ENCODE measurements at places on chromosomes 5 and 9.

DNA sequence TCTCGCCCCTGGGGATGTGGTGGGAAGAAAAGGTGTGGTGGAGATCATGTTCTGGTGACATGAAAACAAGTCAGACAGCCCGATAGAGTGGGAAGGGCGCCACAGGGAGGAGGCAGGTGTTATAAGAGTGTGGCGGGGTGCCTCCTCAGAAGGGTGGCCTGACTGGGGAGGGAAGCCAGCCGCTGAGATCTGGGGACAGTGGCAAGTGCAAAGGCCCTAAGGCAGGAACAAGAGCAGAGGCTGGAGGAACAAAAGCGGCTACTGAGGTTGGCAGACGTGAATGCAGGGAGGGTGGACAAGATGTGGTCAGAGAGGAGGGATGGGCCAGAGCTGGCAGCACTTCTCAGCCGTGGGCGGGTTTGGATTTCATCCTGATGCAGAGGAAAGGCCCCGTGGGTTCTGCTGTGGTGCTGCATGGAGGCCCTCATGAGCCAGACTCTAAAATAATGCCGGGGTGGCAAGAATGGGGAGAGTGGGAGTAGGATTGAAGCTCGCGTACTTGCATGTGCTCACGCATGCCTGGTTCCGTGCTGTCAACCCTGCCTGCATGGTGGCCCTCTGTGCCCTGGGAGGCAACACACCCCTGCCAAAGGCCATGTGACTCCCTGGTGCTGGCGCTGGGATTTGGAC lies 89.2 kb downstream of the MVB12B start:
- DNase-seq, result no peak

DNA sequence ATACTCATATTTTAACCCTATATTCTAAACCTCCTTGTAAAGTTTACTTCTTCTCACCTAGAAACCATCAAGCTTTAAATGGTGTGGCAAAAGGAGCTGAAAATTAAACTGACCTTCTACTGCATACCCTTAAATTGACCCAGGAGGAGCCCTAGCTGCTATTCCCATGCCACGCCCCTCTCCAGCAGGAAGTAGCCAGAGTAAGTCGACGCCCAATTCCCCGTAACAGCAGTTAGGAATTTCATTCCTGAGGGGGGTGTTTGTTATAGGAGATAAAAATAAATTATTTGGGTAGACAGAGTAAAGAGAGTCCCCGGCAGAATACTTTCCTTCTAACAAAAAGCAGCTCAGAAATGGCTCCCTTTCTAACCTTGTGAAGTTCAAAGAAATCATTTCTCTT lies 111.8 kb upstream of the FAM174A start:
- no peak for DNase-seq

GRCh38 chr5:180302256-180302655 lies 10.4 kb upstream of the MAPK9 start:
- no peak for DNase-seq

DNA sequence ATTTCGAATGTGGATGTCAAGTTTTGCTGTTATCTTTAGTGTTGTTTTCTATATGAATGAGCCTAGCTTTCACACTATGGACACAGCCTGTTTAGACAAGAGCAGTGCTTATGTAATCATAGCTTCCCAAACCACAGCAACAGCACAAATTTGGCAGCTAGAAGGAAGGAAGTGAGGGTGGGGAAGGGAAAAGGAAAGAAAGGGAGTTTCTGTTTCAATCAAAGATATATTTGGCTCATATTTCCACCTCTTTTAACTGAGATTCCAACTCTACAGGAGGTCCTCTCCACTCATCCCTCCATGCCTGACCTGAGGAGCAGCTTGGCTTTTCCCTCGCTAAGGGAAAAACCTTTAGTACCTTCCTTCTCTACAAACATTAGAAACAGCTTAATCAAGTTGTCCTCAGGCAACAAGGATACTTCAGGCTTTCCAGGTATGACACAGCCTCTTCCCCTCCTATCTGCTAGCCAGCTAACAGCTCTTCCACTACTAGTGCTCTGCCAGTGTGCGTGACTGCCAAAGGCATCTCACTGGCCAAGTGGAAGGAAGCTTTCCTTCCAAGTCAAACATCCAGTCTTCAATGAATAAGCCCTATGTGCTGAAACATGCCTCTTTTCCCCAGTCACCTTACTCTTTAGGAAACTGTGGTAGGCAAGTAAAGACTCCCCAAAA lies 268.6 kb upstream of the PTGER4 start:
- DNase-seq, result no peak

DNA sequence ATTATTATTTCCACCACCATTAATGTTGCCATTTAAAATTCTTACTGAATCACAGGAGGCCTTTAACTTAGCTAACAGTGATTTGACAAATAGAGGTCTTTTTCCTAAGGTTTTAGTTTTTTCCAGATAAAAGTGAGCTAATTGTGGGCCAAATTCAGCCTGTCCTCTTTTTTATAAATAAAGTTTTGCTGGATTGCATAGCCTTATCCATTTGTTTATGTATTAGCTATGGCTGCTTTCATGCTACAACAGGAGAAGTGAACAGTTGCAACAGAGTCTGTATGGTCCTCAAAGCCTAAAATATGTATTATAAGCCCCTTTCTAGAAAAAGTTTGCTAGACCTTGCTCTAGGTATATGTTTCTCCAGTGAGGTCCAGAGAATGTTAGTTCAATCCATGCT lies 172.4 kb downstream of the GDNF start:
- DNase-seq, result no peak

DNA sequence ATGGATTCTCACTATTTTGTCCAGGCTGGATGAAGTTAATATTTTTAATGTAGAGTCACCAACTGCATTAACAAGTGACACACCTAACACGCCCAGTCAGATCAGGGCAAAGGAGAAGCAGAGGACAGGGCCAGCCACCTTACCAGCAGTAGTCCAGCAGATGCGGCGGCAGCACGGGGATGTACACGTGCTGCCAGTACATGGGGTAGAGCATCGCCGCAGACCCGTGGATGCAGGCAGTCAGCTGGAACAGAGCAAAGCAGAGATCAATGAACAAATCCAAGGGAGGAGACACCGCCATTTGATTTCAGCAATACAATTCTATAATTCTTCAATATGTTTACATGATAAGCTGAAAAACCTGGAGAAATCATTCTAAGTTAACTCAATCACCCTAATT lies 274.2 kb downstream of the CRB2 start:
- DNase-seq, result no peak

- DNase-seq, result no peak
Observed at GRCh38 chr9:81423589-81424326, 265.6 kb downstream of the TLE1 start.

DNA sequence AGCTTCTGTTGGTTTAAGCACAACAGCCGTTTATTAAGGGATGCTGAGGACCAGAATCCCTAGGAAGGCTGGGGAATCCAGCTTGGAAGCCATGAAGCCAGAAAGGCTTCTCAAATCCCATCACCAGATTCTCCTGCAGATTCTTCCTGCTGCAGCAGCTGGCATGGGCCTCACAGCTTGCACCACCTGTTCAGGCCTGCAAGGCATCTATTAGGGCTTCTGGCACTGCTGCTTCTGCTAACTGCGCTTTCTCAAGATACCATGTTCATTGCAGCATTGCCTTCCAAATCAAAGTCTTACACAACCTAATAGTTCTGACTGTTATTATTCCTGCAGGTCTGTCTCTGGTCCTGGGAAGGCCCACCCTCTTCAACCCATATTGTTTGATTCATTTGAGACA lies 51.2 kb upstream of the ZNF366 start:
- no peak for DNase-seq

GRCh38 chr5:91058575-91058974 lies 324.5 kb downstream of the ARRDC3 start:
- no peak for DNase-seq

GRCh38 chr5:424301-425110 lies 18.5 kb upstream of the EXOC3 start:
- no peak for DNase-seq

DNA sequence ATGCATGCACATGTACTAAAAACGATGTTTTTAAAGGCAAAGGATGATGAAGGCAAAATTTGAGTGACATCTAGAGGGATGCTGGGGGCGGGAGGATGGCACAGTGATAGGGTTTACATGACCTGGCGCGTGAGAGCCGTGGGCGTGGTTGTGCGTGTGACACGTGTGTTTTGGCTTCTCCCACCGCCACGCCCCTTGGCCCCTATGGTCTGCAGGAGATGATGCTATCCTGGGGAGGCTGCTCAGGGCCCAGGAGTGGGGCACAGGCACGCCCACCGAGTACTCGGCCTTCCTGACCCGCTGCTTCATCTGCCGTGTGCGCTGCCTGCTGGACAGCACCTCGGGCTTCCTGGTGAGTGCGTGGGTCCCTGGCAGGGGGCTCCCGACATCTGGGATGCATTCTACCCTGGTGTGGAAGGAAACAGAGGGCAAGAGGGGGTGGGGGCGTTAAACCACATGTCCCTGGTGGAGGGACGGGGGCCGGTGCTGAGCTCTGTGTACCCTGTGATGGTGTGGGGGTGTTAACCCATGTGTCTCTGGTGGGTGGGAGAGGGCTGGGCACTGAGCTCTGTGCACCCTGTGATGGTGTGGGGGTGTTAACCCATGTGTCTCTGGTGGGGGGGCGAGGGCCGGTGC lies 19.2 kb upstream of the EXOC3 start:
- no peak for DNase-seq

DNA sequence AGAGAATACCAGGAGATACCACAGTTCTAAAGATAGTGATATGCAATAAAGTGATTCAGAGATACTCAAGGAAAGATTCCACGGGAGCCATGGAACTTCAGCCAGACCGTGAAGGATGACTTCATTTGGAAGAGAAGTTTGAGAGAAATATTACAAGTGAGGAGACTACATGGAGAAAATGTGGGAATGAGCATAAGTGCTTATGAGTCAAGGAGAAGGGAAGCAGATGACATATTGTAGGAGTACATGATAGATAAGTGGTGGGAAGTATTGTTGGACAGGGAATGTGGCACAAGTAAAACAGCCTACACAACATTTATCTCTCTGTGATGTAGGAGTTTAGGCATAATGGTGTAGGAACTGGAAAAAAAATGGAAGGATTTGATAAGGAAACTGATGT lies 122.1 kb upstream of the FBXL17 start:
- no peak for DNase-seq

DNA sequence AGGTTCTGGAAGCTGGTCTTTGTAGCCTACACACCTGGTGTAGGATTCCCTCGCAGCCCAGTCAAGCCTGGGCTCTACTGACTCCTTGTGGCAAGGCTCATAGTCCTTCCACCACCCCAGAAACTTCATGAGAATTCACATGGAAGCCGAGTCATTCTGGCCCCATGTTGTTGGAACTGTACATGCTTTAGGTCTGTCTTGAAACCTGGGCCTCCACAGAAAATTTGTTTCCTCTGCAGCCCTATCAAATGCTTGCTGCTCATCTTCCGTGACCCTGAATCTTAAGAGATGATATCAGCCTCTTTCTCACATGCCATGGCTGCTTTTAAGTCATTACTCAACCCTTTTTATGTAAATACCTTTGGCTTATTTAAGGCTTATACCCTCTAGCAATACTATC lies 113.4 kb upstream of the GRHPR start:
- DNase-seq, result no peak

DNA sequence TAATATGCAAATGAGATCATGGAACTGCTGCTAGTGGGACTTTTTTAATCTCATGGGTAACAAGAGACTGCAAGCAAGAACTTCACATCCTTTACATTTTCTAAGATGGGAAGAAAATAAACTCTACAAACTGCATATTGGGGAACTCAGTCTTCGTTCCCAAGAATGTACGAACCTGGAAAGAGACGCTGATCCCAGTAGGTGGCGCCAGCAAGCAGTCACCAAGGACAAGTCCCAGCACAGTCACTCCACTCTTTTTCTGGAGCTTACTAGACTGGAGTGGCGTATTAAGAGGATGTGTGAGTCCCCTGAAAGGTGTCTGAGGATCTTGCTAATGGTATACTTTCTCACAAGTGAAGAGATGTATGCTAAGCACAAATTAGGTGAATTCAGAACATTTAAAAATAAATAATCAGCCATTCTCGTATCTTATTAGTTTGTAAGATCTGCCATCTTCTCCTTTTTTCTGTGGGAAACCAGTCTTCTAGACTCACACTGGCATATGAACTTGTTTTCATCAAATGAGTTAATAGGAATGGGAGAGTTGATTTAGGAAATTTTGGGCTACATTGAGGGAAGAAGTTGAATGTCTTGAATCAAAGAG lies 16.0 kb upstream of the PUM3 start:
- no peak for DNase-seq

DNA sequence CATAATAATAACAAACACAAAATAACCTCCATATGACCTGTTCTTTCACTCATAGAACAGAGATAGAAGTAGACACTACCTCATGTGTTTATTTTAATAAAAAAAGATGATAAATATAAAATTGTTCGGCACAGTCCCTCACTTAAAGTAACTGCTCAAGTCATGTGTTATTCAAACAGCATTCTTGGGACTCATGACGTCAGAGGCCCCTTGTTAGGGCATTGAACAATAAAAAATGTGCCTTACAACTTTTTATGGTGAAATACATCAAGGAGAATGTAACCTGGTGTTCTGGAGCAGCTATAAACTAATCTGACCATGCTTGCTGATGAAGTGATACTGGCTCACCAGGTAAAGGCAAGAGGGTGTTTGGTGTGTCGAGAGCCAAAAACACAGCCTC lies 12.2 kb upstream of the NDFIP1 start:
- DNase-seq, result peak; percentile 56

DNA sequence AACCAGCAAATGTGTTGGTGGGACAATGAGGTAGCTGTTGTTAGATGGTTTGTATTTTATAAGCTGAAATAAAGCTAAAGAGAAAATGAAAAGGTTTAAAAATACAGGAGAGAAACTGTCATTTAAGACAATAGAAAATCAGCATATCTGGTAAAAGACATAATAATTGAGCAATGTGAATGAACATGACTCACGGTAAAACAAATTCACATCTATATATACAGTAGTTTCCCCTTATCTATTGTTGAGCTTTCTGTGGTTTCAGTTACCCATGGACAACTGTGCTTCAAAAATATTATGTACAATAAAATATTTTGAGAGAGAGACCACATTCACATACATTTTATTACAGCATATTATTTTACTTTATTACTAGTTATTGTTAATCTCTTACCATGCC lies 1649.8 kb downstream of the EFNA5 start:
- DNase-seq, result no peak

- no peak for DNase-seq
Observed at GRCh38 chr9:23621924-23622323, 204.1 kb downstream of the ELAVL2 start.

GRCh38 chr9:133112663-133113026 lies 8.4 kb downstream of the RALGDS start:
- no peak for DNase-seq

GRCh38 chr9:130912932-130913598 lies 16.5 kb upstream of the QRFP start:
- DNase-seq, result no peak

GRCh38 chr9:88291856-88292255 lies 96.4 kb upstream of the SPIN1 start:
- DNase-seq, result no peak

DNA sequence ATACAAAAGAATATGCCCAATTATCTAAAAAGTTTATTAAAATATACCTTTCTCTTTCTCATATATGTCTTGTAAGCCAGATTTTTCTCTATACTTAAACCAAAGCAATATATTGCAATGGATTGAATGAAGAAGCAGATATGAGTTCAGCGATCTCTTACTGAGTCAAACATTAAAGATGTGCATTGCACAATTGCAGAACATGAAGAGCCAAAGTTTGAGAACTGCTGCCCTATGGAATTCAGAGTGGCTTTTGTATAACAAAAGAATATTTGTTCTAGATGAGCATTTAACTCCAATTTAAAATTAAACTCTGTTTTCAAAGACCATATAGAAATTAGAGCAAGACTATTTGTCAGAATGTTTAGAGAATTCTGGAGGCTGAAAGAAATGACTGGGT lies 519.0 kb upstream of the DAB2 start:
- no peak for DNase-seq

Measured in CD8-positive, alpha-beta T cell (primary cell).